ENCODE measurements at places on chromosomes 2 and 18. TPM values are rescaled to one million over a fixed set of nuclear protein-coding genes. Genes with fewer than 3 reads are reported as not detected.

Gene LYPD1
- 0.26 TPM for total RNA-seq

Gene MPHOSPH10
- total RNA-seq, result 12.8 TPM

Gene IL1R2
- total RNA-seq, result 0.79 TPM

Gene CAB39
- 46.0 TPM for total RNA-seq

Gene STPG4
- 0.16 TPM for total RNA-seq

Gene TLX2
- total RNA-seq, result 1.4 TPM

Gene ARID5A
- total RNA-seq, result 6.4 TPM

Gene SERPINB5
- 0.34 TPM for total RNA-seq

Gene RUFY4
- not detected for total RNA-seq

Gene FEV
- not detected for total RNA-seq

Gene CD28
- total RNA-seq, result not detected

Gene DOK6
- 9.0 TPM for total RNA-seq

Gene ALPG
- total RNA-seq, result not detected

Gene NTSR2
- not detected for total RNA-seq

Gene HRH4
- total RNA-seq, result under 0.01 TPM

Gene AQP12B
- total RNA-seq, result not detected

Gene CFAP221
- not detected for total RNA-seq

Gene DCAF17
- total RNA-seq, result 18.3 TPM

Gene FBXO48
- 0.32 TPM for total RNA-seq

Gene PLEK
- total RNA-seq, result not detected

Gene GAREM2
- total RNA-seq, result 0.47 TPM

Gene PRKAG3
- total RNA-seq, result not detected

Gene FAM110C
- total RNA-seq, result not detected

Gene CLEC4F
- not detected for total RNA-seq

Gene ERMN
- total RNA-seq, result not detected

Gene SPDYA
- 1.3 TPM for total RNA-seq

Gene DNAH7
- 0.94 TPM for total RNA-seq

Gene DPYSL5
- not detected for total RNA-seq

Gene PAX8
- total RNA-seq, result 0.43 TPM

Gene MROH2A
- total RNA-seq, result not detected

Gene UGT1A4
- not detected for total RNA-seq

Gene CYTIP
- 0.16 TPM for total RNA-seq

Gene ASPRV1
- total RNA-seq, result 0.43 TPM

Gene PARD6G
- total RNA-seq, result 2.0 TPM

Gene NPAS2
- 2.7 TPM for total RNA-seq

Gene LRRTM4
- 0.16 TPM for total RNA-seq

Gene HOXD13
- not detected for total RNA-seq

Gene TBR1
- total RNA-seq, result not detected

Gene COL5A2
- 203 TPM for total RNA-seq

Gene KCNJ13
- not detected for total RNA-seq

Gene REG3A
- not detected for total RNA-seq

Gene RAB27B
- 0.52 TPM for total RNA-seq

Gene FAM237A
- not detected for total RNA-seq

Gene ZSWIM2
- not detected for total RNA-seq
